ENCODE measurements at places on chromosomes 5 and 9.

GRCh38 chr9:125142560-125143376 lies 560 bp downstream of the SCAI start:
- no peak for DNase-seq

DNA sequence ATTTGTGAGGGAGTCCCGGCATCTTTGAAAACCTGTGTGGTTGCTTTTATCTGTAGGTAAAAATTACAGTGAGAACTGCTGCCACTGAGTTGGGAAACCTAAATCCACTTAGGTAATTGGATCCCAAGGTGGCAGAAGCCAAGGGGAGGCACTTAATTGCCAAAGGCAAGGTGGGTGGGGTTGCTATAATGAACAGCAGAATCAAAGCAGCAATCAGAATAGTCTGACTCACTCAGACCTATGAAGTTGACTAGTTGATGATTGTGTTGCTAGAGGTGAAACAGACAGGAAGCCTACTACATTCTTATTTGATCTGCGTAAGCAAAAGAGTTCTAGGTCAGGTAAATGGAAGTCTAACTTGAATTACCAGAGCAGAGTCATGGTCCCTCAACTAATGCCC lies 17.3 kb upstream of the BICD2 start:
- DNase-seq: peak; percentile 50

- no peak for DNase-seq
Measured at GRCh38 chr5:37631939-37632338, 207.9 kb downstream of the GDNF start.

GRCh38 chr5:132639706-132640130 lies 18.3 kb upstream of the IL13 start:
- DNase-seq: no peak

DNA sequence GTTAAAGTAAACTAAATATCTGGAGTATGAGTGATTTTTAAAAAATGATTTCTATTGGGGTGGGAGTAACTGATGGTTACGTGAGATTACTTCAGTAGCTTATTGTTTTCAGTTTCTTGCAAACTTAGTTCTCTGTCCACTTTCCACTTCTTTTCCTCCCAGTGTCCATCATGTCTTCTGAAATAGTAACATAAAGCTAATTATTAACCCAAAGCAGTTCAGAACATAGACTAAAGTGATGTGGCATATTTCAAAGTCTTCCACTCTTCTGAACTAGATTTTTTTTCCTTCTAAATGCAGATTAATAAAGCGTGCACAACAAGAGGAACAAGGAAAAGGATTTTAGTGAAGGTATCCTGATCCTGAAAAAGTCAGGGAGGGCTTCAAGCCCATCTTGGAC lies 114.1 kb downstream of the MAN2A1 start:
- DNase-seq: no peak

DNA sequence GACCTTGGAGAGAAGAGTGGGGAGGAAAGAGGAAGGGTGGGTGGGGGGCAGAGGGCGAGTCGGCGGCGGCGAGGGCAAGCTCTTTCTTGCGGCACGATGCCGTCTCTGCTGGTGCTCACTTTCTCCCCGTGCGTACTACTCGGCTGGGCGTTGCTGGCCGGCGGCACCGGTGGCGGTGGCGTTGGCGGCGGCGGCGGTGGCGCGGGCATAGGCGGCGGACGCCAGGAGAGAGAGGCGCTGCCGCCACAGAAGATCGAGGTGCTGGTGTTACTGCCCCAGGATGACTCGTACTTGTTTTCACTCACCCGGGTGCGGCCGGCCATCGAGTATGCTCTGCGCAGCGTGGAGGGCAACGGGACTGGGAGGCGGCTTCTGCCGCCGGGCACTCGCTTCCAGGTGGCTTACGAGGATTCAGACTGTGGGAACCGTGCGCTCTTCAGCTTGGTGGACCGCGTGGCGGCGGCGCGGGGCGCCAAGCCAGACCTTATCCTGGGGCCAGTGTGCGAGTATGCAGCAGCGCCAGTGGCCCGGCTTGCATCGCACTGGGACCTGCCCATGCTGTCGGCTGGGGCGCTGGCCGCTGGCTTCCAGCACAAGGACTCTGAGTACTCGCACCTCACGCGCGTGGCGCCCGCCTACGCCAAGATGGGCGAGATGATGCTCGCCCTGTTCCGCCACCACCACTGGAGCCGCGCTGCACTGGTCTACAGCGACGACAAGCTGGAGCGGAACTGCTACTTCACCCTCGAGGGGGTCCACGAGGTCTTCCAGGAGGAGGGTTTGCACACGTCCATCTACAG lies 760 bp downstream of the NPR3 start:
- no peak for DNase-seq

DNA sequence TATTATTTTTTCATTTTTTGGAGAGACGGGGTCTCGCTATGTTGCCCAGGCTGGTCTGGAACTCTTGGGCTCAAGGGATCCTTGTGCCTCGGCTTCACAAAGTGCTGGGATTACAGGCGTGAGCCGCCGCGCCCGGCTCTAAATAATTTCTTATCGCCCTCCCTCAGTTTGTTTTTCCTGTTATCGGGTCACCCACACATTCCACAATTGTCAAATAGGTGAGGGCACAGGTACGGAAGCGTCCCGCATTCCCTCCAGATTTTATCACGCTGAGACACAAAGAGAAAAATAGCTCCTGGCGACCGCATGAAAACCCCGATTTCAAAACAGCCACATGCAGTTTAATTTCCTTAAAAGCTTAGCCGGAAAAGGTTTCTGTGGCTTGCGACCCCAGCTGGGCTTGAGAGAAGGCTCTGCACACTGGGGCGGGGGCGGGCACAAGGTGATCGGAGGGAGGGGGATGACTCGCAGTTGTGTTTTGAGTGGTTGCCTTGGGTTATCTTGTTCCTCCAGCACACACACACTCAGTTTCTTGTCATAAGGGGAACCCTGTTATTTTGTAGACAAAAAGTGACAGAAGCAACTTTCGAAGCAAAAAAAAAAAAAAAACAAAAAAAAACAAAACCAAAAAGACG lies 717 bp upstream of the IQGAP2 start:
- peak; percentile 70 for DNase-seq
